Activated CD4-positive, alpha-beta T cell treated with anti-CD3 and anti-CD28 coated beads for 48 hours (primary cell): ENCODE measurements at places on chromosomes 13 and 19.

- peak; percentile 47 for DNase-seq
These were observed 277.9 kb downstream of the ZNF536 start for GRCh38 chr19:30649934-30650614.

GRCh38 chr19:34104096-34104495, 68.2 kb upstream of the LSM14A start:
- no peak for DNase-seq

- DNase-seq, result no peak
These were observed 195.2 kb downstream of the TSHZ3 start for GRCh38 chr19:31154021-31154420.

DNA sequence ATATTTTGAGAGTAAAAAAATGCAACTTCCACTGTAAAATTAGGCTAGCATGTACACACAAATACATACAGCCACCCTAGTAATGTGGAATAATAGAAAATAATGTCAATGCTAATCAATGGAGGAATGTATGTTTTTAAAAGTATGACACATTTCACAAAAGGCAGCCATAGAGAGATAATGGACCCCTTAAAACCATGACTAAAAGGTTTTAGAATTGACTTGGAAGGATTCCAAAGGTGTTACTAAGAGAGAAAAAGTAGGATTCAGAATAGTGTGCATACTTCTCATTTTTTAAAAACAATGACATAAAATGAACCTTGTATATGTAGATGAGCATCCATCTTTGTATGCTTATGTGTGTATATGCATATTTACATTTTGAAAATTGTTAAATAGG, 597.9 kb upstream of the PCDH9 start:
- DNase-seq, result no peak

DNA sequence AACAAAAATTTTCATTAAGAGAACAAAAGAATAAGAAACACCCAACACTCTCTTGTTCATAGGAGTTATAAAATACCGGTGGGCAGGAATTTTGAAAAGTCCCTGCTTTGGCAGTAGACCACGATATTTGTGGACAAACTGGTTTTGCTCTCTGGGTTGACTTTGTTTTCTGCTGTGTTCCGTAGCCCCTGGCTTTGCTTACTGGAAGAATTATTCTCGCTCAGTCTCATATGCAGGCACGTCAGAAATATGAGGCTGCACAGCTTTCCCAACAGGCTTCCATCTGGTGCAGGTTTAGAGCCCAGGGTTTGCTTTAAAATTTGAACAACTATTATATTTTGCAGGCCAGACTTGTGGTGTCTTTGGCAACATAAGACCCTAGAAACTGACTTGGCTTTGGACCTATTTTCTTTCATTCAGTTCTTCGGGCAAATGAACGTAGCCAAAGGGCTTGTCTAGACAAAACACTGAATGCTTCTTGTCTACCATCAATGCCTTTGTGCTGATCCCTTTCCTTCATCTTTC, 2012.6 kb downstream of the PCDH9 start:
- DNase-seq, result no peak

GRCh38 chr19:46515879-46516350, 20.2 kb upstream of the PNMA8B start:
- peak; percentile 39 for DNase-seq

GRCh38 chr13:76129305-76130000, 493.3 kb downstream of the LMO7 start:
- DNase-seq, result no peak

DNA sequence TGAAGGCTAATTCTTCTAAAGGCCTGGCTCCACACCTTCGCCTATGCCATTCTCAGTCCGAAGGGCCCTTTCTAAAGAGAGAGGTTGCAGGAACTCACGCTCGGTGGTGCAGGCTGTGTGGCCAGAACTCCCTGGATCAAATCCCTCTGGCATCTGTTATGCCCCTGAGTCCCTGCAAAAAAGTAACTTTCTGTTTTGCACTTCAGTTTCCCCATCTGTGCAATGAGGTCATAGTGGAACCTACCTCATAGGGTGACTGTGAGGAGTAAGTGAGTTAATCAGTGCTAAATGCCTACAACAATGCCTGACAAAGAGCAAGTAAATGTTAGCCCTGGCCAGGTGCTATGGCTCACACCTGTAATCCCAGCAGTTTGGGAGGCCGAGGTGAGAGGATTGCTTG, 7.3 kb downstream of the IGSF23 start:
- no peak for DNase-seq

DNA sequence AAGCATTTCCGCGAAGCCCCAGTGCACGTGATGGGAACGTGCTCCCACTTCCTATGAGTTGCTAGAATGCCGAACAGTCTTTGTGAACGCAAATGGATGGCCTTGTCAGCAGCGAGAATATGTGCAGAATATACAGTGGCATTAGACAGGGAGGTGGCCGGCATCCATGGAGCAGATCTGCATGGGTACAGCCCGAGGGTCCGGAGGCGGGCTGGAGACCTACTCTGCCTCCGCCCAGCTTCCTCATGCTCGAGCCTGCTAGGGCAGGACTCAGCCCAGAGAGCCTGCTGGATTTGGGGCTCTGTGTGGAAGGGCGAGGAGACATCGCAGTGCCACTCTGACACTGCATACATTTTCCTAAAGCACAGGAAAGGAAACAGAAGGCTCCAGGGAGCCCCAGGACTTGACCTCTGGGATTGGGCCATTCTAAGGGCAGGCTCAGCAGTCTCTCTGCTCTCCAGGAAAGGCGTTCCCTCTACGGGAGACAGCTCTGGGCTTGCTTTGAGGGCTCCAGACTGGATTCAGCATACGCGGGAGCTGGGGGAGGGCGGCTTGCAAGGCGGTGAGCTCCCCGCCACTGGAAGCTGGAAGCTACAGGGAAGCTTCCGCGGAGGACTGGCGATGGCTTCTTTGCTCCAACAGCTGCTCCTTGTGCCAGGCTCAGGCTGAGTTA, 55.9 kb upstream of the UQCRFS1 start:
- DNase-seq, result no peak

DNA sequence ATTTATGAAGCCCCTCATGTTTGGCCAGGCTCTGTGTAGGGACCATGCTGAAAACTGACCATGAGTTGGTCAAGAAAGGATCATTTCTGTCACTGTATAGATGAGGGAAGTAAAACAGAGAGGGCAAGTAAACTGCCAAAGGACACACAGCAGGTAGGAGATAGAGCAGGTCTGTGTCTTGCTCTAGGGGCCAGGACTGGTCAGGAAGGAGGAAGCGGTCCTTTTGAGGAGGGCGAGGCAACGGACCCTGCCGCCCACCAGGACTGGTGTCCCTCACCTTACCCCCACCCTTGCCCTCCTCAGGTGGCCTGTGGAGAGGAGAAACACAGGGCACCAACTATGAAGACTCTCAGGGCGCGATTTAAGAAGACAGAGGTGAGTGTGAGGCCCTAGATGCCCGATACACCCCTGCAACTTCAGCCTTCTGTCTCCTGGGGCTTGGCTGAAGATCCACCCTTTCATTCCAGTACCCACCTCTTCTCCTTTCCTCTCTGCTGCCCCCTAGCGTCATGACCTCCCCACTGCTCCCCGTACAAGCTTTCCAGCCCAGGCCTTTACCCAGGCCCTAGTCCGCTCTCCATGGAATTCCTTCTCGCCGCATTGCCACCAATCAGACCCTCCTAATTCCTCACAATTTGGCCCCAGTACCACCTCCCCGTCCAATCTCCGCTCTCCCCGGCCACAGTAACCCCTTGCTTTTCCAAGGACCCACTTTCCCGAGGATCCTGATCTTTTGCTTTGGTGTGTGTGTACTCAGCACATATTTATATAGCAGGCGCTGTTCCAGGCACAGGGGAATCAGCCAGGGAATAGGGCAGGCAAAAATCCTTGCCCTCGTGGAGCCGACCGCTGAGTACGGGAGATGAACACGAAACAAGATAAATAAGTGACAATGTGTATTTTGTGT, 3.9 kb downstream of the ANKRD24 start:
- DNase-seq, result peak; percentile 90

GRCh38 chr19:42515241-42515832, 12.9 kb downstream of the CEACAM1 start:
- DNase-seq, result no peak

- peak; percentile 49 for DNase-seq
These were observed 216.2 kb downstream of the IRS2 start for GRCh38 chr13:109569958-109570711.

DNA sequence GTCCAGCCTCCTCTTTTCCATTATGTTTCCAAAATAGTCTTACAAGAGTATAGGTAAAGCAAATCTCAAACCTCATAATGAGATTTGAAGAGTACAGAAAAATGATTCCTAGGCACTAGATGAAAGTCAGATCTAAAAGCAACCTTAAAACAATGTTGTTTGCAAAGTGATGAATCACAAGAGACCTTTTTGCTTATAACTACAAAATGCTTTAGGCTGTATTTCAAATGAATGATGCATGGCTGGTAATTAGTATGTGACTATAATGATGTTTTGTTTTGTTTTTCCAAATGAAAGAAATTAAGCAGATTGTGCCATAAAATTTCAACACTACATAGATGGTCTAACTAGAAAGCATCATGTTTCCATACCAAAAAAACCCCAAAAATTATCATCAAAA, 272.7 kb downstream of the DIAPH3 start:
- DNase-seq, result no peak

DNA sequence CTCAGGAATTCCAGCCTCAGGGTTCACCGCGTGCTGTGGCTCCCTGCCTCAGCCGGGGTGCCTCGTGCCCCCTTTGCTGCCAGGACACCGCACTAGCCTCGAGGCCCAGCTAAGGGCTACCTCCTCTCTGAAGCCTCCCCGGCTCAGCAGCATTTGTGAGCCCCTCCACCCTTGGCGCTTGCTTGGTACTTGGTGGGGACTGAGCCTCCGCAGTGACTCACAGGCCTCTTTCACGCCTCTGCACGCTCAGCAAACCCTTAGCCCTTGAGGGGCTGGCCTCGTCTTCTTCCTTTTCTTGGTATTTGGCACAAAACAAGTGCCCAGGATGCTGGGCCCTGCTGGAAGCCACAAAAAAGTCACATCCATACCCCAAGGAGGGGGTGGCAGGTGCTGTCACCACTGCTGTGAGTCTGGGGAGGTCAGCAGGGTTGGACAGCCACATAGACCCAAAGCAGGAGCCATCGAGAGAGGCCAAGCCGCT, 85.4 kb upstream of the TM9SF2 start:
- DNase-seq, result peak; percentile 76

DNA sequence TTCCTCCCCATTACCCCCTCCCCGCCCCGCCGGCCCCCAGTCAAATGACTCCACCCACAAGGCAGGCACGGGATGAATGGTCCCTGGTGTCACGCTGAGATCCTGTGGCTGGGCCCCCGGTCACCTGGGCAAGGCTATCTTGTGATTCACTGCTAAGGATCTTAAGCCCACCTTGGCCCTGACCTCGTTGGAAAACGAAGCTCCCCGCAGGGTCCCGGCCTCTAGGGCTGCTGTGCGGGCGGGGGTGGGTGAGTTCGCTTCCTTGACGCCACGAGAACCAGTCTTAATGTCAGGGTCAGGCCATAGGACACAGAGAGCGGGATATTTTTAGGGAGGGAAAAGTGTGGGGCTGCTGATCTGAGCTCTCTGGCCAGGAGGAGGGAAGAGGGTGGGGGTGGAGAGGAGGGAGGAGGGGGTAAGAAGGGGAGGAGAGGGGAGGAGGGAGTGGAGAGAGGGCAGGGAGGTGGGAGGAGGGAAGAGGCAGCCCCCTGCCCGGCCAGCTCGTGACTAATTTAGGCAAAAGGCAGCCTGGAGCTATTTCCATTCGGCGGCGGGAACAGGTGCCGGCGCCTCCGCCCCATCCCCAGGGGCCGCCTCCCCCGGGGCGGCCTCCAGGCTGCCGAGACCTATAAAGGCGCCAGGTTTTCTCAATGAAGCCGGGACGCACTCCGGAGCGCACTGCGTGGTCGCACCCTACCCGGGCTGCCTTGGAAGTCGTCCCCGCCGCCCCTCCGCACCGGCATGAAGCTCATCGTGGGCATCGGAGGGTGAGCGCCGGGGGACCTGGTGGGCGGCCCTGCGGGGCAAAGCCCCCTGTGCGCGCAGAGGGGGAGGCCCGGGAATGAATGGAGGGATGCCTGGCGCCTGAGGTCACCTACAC, at the start of gene NMRK2:
Gene NMRK2, plus strand, starts transcription at position 139 of the 880 bp plus-strand sequence. Its CDS starts 603 bp downstream, at position 742.
- peak; percentile 23 for DNase-seq

GRCh38 chr13:98390086-98390715, 186.7 kb downstream of the STK24 start:
- no peak for DNase-seq

DNA sequence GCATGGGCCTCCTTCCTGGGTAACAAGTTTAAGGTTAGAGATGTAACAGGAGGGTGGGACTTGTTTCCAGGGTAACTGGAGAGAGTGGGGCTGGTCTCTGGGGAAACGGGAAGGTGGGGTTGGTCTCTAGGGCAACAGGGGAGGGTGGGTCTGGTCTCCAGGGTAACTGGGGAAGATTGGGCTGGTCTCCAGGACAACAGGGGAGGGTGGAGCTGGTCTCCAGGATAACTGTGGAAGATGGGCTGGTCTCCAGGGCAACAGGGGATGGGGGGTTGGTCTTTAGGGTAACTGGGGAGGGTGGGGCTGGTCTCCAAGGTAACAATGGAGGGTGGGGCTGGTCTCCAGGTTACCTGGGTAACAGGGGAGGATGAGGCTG, 36.5 kb downstream of the SPTBN4 start:
- DNase-seq, result no peak

GRCh38 chr13:98613591-98613990, 36.7 kb upstream of the STK24 start:
- DNase-seq, result no peak

DNA sequence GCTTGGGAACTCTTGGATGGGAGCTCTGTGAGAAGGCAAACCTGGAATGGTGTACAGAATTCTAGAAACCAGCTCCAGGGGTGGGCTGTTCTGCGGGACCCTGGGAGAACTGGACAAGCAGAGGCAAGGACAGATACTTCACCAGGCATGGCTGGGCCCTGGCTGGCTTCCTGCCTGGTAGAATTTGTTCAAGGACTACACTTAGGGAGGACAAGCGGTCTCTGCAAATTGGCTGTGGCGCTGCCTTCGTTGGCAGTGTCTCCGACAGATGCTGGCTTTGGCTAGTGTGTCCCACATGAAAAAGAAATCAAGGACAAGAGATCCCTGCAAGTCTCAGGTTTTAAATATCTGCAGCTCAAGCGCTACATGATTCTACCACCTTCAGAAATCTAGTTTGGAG, 12.4 kb downstream of the CEBPG start:
- DNase-seq, result no peak

DNA sequence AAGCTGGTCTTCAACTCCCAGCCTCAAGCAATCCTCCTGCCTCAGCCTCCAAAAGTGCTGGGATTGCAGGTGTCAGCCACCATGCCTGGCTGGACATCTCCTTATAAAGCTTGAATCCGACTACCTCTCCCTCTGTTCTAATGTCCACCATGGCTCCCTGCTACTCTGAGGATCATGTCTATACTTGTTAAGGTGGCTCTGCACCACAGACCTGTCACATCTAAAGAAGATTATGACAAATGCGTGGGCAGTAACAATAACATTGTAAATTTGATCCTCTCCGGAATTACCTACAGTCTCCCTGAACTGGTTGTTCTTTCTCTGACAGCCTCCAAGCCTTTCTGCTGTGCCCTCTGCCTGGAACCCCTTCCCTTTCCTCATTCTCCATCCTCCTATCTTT, 1.8 kb downstream of the NXNL1 start:
- no peak for DNase-seq

GRCh38 chr13:75481176-75482069, 546 bp downstream of the TBC1D4 start:
- DNase-seq, result peak; percentile 43

- no peak for DNase-seq
These were observed 143.9 kb upstream of the TSC22D1 start for GRCh38 chr13:44719857-44720671.
